ENCODE measurements at places on chromosomes 13 and 19.

DNA sequence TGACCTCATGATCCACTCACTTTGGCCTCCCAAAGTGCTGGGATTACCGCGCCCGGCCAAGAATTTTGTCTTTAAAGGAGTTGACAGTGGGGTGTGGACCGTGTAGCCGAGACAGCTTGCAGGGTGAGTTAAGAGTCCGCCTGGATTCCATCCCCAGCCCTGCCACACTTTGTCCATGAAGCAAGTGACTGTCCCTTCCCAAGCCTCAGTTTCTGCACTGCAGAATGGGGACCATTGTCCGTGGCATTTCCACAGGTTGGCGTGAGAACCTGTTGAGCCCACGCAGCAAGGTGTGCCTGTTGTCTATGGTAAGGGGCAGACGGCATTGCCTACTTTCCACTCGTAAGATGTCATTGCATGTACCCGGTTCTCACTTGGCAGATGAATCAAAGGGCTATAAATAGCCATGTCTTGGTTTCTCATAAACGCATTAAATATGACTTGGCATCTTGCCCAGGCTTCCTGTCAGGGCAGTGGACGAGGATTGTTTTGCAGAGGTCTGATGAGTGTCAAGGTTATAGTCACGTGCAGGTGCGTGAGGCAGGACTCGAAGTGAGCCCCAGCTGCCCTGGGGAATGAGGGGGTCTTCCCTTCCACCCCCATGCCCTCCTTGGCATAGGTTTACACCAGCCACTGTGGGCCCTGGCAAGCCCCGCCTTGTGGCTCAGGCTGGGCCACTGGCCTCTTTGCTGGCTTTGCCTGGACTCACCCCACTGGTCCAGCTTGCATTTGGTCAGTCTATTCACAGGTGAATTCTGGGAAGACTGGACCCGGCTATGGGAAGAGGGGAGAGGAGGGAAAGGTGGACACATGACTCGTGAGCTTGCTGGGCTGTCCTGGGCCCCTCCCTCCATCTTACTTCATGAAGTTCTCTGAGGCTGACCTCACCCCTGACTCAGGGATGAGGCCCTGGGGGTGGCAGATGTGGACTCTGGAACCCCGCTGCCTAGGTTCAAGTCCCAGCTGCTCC, 14.6 kb downstream of the FAM187B start:
- DNase-seq, result peak; percentile 90

DNA sequence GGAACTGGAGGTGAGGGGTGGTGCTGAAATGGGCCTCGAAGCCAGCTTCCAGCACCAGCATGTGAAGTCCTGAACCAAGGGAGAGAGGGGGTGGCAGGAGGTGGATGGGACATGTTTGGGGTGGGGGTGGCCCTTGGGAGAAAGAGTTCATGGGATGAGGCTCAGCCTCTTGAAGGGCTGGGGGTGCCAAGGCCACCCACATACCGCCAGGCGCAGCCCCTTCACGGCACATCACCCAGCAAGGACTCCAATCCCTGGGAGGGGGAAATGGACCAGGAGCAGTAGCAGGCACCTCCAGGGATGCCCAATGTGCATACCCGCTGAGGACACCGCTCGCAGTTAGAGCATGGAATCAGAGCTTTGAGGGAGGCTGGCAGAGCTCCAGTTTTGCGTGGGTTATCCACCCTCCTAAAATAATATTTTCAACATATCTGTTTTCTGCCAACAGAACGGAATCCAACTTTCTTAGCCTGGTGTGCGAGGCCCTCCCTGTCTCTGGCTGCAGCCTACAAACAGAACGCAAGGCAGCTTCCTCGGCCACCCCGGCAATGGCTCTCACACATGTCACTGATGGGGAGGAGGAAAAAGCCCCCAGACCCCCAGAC, 140.5 kb upstream of the VSTM2B start:
- DNase-seq, result no peak

- DNase-seq, result no peak
Measured at GRCh38 chr13:25295228-25295627, 6.2 kb upstream of the NUP58 start.

- no peak for DNase-seq
Measured at GRCh38 chr13:98386637-98387036, 190.3 kb downstream of the STK24 start.

GRCh38 chr13:47893527-47893926, 107.5 kb downstream of the SUCLA2 start:
- DNase-seq, result no peak

GRCh38 chr13:46321494-46322225, 65.4 kb downstream of the RUBCNL start:
- peak; percentile 58 for DNase-seq
